ENCODE measurements at places on chromosomes 11 and 22.

DNA sequence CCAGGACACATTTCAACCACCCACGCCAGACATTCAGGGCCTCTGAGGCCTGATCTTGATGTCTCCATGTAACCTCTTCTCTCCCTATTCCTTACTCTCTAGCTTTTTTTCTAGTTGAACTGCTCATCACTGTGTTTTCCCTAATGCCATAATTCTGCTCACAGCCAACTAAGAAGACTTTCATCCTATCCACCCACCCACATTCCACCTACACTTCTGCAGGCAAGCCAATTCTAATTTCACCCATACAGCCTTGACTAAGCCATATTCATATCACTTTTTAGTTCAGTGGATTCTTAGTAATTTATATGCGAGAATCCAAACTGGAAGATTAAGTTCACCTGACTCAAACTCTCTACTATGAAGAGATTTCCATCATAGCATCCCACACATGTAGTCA is 394.4 kb downstream of the INSC start:
- DNase-seq = no peak

DNA sequence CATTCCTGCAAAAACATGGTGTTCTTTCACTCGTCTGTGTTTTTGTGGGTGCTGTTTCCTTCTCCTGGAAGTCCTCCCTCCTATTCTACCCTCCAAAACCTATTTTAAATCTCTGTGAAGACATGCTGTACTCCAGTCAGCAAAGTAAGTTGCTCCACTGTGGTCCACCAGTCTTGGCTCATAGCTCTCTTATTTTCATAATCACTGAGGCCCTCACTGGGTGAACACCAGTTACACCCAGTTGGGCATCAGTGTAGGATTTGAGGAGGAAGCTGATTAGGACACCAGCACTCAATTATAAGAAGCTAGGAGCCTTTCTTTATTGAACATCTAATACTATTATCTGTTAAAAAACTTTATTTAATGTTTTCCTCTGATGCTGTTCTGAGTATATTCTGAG is 23.9 kb upstream of the EED start:
- no peak for DNase-seq

GRCh38 chr11:27443227-27443626 is 29.4 kb downstream of the LGR4 start:
- no peak for DNase-seq

DNA sequence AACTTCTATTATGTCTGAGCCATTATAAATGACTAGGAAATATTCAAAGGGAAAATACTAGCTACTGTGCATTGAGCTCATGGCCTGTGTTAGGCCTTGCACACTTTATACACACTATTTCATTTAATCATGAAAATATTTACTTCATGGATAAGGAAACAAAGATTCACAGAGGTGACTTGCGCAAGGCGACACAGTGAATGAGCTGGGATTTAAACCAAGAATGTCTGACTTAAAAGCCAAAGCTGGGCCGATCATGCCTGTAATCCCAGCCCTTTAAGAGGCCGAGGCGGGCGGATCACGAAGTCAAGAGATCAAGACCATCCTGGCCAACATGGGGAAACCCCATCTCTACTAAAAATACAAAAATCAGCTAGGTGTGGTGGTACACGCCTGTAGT is 231.5 kb downstream of the MIAT start:
- no peak for DNase-seq

- DNase-seq = no peak
Observed at GRCh38 chr11:87020764-87021365, 16.9 kb upstream of the TMEM135 start.

Data from nucleus accumbens (tissue), 56 donors.